ENCODE measurements at places on chromosomes 5 and 9.

DNA sequence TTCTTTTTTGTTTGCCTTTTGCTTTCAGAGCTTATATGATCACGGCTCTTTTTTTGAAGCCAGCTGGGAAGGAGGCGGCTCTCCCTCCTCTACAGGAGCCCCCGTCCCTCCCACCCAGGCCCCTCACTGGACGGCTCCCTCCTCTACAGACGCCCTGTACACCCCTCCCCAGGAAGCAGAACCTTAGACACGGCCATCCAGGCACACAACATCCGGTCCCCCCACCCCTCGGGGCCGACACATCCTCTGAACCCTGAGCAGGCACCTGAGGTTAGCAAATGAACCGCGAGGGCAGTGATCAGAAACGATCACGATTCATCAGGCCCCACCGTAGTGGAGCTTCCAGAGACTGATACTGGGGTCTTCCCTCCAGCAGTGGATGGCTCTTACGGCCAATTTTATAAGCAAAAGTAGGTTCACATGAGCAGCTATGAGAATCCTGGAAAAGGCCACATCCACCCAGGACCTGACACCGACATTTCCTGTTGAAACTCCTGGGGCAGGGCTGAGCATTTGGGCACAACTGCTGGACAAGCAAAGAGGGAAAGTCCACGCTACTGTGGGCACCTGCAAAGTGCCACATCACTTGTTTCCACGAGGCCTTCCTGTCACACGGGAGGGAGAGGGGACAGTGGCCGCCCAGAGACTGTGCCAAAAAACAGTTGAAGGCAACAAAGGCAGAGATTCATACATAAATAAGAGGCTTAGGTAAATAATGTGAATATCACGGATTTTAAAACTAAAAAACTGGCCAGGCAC, 78.9 kb downstream of the SEMA4D start:
- no peak for DNase-seq

GRCh38 chr9:35500130-35500748, 10.3 kb downstream of the RUSC2 start:
- no peak for DNase-seq

DNA sequence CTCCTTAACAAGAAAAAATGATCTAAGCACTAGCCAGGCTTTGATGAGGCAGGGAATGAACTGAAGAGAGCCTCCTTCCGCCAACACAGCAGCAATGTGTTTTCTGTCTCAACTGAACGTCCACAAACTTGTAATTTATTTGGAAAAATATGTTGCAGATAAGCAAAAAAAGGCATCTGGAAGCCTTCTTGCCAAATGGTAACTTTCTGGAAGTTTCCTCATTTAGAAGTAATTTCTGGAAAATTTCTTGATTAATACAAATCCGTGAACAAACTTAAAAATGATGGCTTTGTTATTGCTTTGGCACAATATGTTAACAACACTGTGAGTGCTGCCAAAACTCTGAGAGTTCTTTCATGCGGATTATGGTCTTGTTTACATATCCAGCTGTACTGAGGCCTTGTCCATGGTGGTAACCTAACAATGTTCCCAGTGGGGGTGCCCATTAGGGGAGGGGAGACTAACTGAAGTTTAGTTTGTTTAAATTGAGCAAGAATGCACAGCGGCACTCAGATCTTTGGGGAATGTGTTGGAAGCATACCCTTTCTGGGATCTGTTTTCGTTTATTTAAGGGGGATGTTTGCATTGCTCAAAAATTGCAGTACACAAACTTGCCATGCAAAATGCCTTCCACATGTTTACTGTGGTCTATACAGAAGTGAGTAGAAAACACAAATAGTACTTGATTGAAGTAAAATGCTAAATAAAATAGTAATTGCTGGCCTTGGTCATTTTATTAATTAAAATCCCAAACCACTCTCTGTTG, 334.7 kb downstream of the NR2F1-AS1 start:
- no peak for DNase-seq

- DNase-seq = no peak
These were observed 12.6 kb upstream of the KIAA1958 start for GRCh38 chr9:112473986-112474385.

DNA sequence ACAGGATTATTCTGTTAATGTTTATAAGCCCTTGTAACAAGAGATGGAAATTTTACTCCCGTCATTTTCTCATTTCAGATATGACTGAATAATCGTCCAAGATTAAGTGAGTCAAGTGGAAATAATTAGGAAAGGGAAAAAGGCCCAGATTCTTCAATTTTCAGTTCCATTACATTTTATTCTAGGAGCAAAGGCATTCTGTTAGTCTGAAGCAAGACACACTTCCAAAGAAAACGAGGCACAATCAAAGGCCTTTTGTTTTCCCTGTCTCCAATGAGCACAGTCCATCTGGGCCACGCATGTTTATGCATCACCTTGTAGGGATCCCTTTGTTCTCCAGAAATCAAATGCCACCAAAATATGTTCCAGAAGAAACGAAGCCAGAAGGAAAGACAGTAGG, 382.9 kb upstream of the RFX3 start:
- no peak for DNase-seq

DNA sequence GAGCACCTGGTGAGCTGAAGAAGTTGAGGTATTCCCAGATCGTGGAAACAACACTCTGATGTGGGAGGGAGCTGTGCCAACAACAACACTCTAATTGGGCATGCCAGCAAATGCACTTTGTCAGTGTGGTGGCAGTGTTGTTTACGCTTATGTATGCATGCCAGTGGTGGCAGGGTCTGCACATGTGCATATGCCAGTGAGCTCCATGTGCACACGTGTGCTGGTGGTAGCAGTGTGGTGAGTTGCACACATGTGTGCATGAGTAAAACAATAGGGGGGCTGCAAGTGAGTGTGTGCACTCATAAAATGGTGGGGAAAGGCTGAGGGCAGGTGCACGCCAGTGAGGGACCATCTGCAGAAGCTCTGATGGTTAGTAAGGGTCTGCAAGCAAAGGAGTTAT, 134.2 kb downstream of the DMRTA1 start:
- no peak for DNase-seq

GRCh38 chr9:80948876-80949275, 740.5 kb downstream of the TLE1 start:
- DNase-seq = no peak

DNA sequence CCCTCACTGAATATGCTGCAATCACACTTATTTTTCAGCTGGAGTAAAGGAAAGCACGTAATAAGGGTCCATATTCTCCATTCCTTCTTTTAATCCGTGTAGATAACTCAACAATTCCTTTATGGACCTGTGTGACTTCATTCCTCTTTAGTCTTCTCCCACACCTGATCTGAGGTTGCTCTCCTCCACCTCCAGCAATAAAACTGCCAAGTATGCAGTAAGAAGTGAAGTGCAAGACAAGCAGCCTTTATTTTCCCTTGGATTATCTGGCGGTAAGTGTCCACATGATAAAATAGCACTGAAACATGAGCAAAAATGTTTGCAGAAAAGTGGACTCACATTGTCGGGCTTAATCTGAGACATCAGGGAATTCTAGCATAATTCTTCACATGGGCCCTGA, 13.8 kb downstream of the DEPDC1B start:
- no peak for DNase-seq

DNA sequence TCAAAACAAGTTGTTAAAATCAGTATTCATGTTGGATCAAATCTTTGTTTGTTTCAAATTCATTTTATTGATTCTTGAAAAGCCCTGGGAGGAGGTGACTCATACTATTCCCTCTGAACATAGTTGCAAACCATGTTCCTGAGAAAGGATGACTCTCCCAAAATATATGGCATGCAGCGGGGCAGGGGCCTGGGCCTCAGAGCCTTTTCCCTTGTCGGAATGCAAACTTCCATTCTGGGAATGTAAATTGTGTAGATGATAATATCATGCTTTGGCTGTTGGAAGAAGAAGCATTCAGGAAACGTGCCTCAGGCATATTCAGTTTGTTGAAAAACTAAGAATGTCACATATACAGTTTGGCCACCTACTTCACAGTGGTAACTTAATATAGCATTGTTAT, 242.0 kb downstream of the AUH start:
- no peak for DNase-seq

GRCh38 chr9:84366683-84367082, 26.1 kb upstream of the SLC28A3 start:
- no peak for DNase-seq

- DNase-seq = no peak
These were observed 91.3 kb upstream of the ZNF366 start for GRCh38 chr5:72598401-72599064.

DNA sequence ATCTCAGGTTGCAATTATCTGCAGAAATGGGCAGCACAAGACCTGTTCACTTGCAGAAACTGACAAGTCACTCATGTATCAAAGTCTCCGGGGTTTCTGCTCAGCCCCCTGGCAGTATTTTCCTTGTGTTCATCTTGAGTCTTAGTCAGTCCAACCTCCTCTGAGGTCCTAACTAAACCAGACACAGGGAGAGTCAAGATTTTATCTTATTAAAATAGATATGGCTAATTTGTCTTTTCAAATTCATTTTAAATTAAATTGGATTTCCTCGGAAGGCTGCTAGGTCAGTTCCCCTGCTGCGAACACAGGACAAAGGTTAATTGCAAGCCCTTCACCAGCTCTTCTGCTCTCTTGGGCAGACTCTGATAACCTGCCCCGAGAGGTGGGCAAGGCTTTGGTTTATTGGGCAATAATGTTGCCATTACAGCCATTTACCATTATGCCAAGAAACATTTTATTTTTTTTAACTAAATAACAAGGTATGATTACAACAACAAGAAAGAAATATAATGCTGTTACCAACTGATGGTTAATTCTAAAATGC, 103.5 kb downstream of the MAPKAP1 start:
- DNase-seq = no peak

DNA sequence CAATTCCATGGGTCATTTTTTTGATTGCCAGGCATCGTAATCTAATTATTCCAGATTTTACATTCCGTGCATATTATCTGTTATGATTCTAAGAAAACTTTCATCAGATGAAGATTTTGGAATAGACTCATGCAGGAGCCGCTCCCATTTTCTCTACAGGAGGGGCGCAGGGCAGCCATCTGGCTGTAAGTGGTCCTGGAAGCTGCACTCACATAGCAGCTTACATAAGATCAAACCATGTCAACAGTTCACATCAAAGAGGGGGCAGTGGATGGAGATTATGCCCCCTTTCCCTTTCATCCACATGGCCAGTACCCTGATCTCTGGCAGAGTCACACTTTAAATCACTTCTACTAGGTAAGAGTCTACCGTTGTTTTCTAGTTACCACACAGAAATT, 73.3 kb upstream of the PCA3 start:
- DNase-seq = no peak

DNA sequence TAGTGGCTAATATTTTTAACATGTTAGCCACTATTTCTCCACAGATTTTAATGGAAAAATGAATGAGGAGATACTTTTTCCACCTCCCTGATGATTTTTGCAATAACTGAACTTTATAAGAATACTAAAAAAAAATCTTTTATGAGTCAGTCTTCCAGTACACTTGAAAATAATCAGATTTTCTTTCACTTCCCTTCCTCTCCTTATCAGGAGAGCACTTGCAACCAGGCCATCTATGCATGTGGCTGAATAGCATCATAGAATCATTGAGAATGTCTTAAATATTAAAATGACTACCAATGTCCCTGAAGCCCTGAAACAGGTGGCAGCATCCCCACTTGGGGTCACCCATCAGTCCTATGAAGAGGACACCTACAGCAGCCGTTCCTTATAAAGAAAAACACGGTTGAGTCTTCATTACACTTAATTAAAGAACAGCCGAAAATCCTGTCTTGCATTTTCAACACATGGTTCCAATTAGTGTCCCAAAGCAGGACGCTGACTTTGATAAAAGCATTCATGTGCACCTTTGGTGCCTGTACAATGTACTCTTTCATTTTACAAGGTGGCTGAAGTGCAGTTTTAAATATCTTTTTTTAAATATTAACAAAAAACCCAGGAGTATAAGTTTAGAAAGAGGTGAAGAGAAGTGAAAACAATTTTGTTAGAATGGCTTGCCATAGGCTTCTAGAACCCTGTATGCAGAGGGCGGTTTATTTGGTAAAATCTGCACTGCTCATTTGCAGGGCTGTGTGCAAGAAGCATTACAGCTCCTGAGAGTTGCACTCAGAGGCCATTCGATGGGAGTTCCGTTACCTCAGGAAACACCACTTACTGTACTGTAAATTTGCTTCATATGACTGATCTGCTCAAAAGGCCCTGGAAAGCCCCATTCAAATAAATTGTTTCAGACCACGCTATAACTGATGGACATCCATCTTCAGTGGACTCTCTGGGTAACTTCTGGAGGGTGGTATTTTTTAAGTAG, 106.9 kb upstream of the VCAN start:
- no peak for DNase-seq

- no peak for DNase-seq
These were observed 277.2 kb upstream of the CDH9 start for GRCh38 chr5:27315363-27316270.

DNA sequence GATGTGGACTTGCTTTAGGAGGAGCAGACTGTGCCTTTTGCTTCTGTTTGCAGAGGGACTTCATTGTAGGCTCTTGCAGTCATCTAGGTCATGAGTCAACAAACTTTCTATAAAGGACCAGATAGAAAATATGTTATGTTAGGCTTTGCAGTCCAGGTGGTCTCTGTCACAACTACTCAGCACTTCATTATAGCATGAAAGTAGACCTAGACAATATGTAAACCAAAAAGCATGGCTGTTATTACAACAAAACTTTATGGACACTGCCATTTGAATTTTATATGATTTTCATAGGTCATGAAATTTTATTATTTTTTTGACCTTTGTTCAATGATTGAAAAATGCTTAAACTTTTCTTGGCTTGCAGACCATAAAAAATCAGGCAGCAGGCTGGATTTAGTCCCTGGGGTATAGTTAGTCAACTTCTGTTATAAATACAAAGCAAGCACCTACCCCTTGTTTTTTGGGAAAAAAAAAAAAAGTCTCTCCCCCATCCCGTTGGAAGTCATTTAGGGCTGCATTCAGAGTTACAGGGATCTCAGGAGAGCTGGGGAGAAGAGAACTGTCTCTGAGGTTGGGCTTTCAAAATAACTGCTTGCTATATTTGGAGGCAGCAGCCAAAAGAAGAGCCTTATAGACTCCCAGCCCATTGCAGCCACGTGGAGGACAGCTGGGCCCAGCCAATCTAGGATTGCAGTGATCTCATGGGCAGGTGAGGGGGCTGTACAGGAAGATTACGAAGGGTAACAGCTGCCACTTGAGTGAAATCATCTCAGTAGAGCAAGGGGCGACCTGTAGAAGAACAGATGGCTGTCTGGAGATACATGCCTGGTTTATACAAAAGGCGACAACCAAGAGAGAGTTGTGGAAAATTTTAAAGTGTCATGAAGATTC, 136.6 kb upstream of the TNC start:
- DNase-seq = no peak
